ENCODE measurements at places on chromosomes 2 and 18.

DNA sequence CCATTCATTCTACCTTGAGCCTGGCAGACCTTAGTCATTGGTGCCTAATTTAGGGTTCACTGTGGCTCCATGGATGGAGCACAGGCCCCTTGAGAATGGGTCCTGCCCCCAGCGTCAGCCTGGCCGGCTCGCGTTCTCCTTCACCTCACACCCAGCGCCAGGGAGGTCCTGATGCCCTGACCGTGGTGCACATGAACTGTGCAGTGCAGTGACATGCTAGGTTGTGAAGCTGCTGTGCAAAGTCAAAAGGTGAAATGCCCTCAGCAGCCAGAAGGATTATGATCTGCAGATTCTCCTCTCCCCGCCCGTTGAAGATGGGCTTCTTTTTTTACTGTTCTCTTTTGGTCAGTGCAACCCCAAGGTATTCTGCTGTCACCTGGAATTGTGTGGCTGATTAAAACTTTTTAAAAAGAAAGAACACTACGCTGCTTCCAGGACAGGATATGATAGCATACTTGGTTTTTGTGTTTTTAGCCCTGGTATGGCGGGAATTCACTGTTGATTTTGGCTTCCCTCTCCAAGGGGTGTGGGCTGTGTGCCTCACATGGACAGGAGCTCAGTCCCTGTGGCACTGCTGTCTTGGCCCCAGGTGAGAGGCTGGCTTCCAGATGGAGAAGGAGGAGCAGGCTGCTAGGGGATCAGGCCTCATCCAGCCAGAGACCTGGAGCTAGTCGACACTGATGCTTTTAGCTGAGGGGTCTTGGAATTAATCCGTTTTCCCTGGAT lies 49.4 kb upstream of the MCFD2 start:
- DNase-seq, result no peak

- no peak for DNase-seq
These were observed 99.6 kb downstream of the KCNF1 start for GRCh38 chr2:11011359-11011758.

DNA sequence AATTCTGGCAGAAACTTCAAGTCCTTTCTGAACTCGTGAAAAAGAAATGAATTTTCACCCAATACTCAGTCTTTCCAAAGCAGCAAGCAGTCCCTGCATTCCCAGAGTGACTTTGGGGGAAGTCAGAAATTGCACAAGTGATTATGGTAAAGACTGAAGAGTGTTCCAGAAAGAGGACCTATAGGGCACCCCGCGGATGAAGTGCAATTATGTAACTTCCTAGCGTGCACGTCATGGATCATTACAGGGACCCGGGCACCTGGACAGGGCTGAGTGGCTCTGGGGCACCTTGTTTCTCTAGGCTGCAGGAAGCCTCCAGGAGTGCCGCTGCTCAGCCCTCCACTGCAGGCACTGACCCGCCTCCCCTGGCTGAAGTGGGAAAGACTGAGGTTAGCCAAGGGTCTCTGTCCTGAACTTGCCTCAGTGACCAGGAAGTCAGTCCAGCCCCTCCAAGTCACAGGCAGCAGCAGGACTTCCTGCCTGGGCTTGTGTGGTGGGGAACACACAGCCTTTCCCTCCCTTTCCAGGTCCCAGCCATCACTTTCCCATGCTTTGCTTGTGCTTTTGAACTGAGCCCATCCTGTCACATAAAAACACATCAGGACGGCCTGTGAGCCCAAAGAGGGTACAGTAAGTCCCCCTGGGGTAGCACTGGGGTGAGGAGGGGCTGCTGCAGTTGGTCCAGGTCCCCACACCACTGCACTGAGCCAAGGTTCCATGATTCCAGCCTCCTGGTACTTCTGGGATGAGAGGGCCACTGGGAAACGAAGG lies 19.8 kb downstream of the TMEM185B start:
- DNase-seq, result no peak

GRCh38 chr2:239393941-239394340 lies 6.9 kb downstream of the HDAC4 start:
- DNase-seq, result no peak

DNA sequence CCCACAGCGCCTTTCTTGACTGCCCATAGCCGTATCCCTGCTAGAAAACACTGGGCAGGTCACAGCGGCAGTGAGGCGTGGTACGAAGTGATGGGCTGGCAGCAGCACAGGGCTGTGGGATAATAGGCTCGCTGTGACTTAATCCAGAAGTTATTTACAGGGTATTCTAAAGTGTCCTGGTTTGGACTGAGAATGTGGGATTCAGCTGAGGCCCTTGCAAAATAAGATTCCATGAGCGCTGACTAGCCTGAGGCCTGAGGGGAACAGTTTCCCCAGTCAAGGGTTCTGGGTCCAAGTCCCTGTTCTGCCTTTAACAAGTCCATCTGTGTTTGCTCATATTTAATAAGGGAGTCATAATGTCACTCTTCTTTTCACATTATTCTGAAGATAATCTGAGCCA lies 34.6 kb downstream of the SETBP1 start:
- DNase-seq, result no peak

DNA sequence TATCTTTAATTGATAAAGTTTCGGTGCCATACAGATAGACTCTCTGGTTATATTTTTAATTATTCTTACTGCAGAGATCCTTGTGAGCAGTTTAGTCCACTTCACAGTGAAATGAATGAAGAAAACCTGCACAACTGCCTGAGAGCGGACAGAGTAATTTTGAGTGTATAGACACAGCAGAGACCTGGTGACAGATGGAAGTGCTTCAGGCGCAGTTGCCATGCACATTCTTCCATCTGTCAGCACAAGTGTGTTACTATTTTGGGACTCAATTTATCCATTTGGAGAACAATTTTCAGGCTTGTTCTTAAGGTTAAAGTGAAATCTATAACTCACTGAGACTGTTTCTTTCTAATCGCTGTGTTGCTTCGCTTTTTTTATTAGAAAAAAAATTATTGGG lies 147.8 kb upstream of the SPHKAP start:
- no peak for DNase-seq

DNA sequence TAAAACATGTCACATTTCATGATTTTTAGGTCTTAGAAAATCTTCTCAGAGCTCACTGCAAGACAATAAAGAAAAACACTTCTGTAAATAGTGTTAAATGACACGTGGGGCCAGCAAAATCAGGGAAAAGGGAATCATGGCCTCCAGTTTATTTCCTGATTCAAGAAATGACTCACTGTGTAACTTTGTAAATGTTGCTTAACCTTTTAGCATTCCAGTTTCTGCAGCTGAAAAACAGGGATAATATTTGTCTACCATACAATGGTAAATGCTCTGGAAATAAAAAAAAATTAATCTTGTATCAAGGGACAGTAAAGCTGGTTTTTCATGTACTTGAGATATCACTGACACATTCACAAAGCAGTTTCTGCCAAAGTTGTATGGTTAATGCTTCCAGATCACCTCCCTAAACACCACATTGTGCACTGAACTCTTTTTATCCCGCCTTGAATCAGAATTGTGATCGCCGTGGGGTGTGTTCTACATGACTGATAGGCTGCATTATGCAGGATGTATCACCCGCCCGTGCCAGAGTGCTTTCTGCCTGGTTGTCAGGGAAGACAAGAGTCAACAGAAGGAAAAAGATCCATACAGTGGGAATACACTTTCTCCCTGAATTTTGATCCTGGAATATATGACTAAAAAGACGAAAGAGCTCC lies 238.8 kb downstream of the IKZF2 start:
- no peak for DNase-seq

DNA sequence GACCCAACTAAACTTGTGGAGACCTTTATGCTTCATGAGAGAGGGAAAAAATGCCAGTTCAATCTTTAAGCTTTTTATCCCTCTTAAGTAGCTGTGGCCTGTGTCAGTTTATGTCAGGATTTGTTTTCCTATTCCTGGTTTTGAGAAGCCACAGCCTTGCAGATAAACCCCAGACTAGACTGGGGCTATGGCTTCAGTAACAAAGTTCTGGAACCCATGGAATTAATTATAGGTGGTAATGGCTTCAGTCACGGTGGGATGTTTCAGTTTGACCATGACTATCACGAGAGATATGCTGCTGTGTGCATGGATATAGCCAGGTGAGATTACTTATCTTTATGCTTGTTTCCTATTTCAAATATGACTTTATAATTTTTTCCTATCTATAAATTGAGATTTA lies 134.8 kb downstream of the RAPGEF4 start:
- DNase-seq, result no peak

GRCh38 chr2:100845141-100845991 lies 25.4 kb downstream of the NPAS2 start:
- no peak for DNase-seq

- peak; percentile 21 for DNase-seq
These were observed 18.2 kb downstream of the FBLN7 start for GRCh38 chr2:112156152-112156986.

DNA sequence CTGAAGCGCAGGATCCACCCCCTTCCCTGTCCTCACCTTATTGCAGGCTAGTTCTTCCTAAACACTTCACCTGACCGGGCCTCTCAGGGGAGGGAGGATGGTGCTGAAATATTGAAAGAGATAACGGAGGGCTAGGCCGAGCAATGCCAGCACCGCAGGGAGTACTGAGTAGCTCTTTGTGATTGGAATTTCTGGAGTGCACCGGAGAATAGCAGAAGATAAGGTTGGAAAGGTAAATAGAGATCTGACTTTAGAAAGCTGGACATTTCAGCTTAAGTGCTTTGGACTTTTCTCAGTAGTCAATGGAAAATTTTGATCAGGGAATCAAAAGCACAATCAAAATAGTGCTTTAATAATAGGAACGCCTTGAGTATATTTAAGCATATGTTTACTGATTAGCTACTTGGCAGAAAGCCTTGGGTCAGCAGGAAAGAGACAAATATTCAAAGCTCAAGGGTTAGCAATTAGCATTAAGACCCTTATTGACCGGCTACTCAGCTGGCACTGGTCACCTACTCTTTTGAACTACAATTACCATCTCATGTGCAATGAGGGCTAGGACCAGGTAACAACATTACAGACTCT lies 142.9 kb upstream of the NDUFV2 start:
- DNase-seq, result no peak

GRCh38 chr2:147037048-147037447 lies 807.8 kb upstream of the ACVR2A start:
- no peak for DNase-seq

DNA sequence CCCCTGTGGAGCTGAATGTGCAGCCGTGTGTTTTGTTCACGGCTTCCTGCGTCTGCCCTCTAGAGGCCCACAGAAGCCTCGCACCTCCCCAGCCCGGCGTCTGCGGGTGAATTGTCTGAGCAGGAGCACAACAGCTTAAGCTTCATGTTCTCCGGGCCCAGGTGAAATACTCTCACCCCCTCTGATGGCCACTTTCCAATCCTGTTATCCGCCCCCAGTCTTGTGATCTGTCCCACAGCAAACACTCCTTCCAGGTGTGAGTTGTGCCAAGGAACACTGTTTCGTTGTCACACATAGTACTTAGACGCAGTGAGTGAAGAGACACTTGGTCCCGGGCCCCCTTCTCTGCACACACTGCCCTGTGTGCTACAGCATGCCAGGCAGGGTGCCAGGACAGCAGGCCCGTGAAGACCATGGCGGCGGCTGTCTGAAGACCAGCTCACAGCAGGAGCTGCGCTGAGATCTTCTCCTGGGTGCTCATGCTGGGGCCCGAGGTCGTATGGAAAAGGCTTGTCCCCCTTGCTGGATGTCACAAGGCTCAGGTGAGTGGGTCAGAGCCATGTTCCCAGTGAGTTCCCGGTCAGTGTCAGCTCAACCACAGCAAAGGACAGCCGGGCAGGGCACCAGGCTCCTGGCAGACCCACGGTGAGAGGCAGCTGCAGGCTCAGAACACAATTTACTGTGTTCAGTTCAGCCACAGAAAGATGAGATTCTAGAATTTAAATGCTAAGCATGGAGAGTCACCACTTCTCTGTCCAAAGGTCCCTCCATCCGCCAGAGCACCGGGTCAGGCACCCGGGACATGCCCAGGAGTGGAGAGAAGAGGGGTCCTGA lies 6.8 kb upstream of the PXDN start:
- no peak for DNase-seq

- DNase-seq, result no peak
These were observed 121.9 kb downstream of the CABLES1 start for GRCh38 chr18:23257137-23257536.

DNA sequence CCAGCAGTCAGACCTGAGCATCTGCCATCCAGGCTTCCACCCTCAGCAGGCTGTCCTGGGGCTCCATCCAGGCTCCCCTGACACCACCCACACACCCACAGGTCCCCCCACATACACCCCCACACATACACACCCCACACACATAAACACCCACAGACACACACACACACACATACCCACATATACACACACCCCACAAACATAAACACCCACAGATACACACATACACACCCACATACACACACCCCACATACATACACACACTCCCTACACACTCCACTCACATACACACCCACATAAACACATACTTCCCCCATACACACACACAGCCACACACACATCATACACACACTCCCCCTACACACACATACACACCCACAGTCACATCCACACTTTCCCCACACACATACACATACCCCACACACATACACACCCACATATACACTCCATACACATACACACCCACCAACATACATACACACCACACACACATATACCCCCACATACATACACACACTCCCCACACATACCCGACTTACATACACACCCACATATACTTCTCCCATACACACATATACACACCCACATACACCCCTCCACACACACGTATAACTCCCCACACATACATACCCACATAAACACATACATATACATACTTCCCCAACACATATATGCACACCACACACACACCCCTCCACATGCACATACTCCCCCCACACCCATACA lies 183.3 kb upstream of the ETAA1 start:
- DNase-seq, result no peak

DNA sequence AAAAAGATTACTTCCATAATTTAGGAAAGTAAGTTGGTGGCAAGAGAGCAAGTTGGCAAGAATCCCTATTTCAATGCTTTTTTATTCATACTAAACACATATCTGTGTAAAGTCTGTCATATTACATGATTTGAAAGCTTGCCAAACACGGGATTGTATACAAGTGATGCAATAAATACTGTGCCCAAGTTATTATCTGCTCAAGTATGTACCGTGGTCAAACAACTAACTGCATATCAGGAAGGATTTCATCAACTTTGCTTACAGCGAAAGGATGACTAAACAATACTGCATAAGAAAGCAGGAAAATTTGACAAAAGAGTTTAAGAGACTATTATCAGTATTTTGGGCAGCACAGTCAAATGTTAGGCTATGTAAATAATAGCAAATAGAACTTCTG lies 69.6 kb upstream of the SCN1A start:
- DNase-seq, result no peak

GRCh38 chr2:64214281-64215115 lies 70.3 kb upstream of the PELI1 start:
- DNase-seq, result no peak

- DNase-seq, result no peak
These were observed 250.6 kb upstream of the SPHKAP start for GRCh38 chr2:228432116-228432515.

DNA sequence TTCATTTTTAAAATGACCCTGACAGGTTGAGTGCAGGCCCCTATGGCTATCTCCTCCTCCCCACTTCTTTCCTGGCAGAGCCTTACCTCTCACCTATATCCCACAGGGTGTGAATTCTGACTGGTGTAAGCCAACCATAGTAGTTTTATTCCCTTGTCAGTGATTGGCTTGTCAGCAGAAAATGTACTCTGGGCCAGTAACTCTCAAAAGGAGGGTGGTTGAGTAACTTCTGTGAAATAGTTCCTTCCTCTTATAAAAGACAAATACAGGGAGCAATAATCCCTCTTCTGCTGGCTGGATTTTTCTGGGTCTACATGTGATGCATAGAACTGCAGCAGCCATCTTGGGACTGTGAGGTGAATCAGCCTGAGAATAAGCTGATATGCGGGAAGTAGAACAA lies 83.4 kb downstream of the RAPH1 start:
- no peak for DNase-seq

GRCh38 chr18:5238371-5238976 lies 41.4 kb upstream of the AKAIN1 start:
- peak; percentile 29 for DNase-seq

Data from T-cell (primary cell).